Activated CD8-positive, alpha-beta T cell treated with anti-CD3 and anti-CD28 coated beads for 36 hours (primary cell): ENCODE measurements at places on chromosomes 5 and 9. TPM values are rescaled to one million over a fixed set of nuclear protein-coding genes. Genes with fewer than 3 reads are reported as not detected.

PTTG1 gene
- 132 TPM for total RNA-seq

DNA sequence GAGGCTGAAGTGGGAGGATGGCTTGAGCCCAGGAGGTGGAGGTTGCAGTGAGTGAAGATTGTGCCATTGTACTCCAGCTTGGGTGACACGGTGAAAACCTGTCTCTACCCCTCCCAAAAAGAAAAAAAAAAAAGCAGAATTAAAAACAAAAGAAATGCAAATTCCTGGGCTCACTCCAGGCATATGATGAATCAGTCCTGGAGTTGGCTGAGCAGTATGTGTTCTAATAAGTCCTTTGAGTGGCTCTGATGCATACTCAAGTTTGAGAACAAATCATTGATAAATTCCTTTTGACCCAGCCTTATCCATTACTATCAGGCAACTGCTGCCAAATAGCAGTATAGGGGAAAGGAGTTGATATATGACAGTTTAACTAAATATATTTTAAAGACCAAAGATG, 28.3 kb downstream of the UHRF2 start:
- H3K27ac ChIP-seq, result no peak overlapping the region
- H3K4me1 ChIP-seq, result peaks cover 58% of the 10 kb centered on the region
- peaks cover 48% of the 10 kb centered on the region for H3K36me3 ChIP-seq
- no peaks in the 10 kb centered on the region for H3K27me3 ChIP-seq

PCDHA3 gene
- not detected for total RNA-seq

- H3K27me3 ChIP-seq, result peaks cover 15% of the 10 kb centered on the region
- H3K36me3 ChIP-seq, result no peaks in the 10 kb centered on the region
- DNase-seq, result no peak
- H3K4me1 ChIP-seq, result peaks cover 10% of the 10 kb centered on the region
Observed at GRCh38 chr5:159765135-159765433, 151.2 kb upstream of the ADRA1B start.

GRCh38 chr9:95989297-95989696, 113.8 kb downstream of the ERCC6L2 start:
- no peak overlapping the region for H3K27ac ChIP-seq
- no peak overlapping the region for H3K4me3 ChIP-seq
- peaks cover 21% of the 10 kb centered on the region for H3K4me1 ChIP-seq
- H3K36me3 ChIP-seq, result peaks cover 47% of the 10 kb centered on the region
- H3K27me3 ChIP-seq, result no peaks in the 10 kb centered on the region

- no peak overlapping the region for H3K27ac ChIP-seq
- H3K4me1 ChIP-seq, result no peaks in the 10 kb centered on the region
- H3K36me3 ChIP-seq, result peaks cover 8% of the 10 kb centered on the region
- no peak for DNase-seq
- H3K27me3 ChIP-seq, result no peaks in the 10 kb centered on the region
Observed at GRCh38 chr5:139022528-139022927, 147.4 kb upstream of the LRRTM2 start.

IFNA21 gene
- not detected for total RNA-seq

EIF4E1B gene
- total RNA-seq, result not detected

SPOCK1 gene
- total RNA-seq, result not detected

DNA sequence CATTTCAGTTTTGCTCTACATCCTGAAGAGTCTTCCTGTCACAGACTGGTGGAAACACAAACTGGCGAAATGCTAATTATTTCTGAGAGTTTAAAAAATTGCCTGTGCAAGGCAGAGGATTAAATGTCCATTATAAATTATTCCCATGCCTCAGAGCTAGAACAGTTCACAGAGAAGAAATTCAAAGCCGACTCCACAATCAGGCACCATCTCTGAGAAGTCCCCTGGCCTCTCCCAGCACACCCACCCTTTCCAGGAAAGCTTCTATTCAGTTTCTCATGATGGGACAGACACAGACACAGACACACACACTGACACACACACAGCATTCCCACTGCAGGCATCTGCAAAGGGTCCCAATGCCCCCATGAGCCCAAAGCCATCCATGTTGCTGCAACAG, 253.1 kb downstream of the DENND1A start:
- peaks cover 21% of the 10 kb centered on the region for H3K4me1 ChIP-seq
- H3K27me3 ChIP-seq, result no peaks in the 10 kb centered on the region
- peaks cover 42% of the 10 kb centered on the region for H3K36me3 ChIP-seq
- no peak overlapping the region for H3K4me3 ChIP-seq
- no peak for DNase-seq

DNA sequence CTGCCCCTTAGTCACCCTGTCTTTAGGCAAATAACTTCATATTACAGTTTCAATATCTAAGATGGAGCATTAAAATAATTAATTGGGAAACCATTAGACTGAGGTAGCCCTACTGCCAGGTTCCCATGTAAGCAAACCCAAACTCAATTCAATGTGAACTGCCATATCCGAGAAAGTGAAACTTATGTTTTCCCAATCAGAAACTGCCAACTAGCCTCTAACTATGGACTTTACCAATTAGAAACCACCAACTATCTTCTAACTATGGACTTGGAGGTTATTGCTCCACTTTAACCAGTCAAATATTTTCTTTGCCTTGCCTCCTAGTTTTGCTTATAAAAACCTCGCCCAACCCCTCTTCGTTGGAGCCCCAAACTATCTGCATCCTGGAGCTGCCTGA, 218.5 kb downstream of the ENC1 start:
- H3K36me3 ChIP-seq, result no peaks in the 10 kb centered on the region
- no peak overlapping the region for H3K4me3 ChIP-seq
- DNase-seq, result no peak
- H3K4me1 ChIP-seq, result no peaks in the 10 kb centered on the region

DNA sequence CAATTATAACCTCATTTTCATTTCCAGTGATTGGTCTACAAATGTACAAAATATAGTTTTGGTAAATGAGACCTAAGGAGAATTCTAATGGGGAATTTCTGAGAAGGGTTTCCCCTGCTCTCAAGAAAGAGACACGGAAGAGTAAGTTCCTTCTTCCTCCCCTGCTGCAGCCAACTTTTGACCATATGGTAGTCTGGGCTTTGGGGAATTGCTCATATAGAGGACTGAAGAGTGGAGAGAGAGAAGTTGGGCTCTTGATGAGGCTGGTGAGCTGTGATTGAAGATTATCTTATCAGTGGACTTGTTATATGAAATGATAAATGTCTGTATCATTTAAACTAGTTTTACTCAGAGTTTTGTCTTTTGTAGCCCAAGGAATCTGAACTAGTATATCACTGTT, 4.3 kb upstream of the LNPEP start:
- peaks cover 49% of the 10 kb centered on the region for H3K4me1 ChIP-seq
- no peaks in the 10 kb centered on the region for H3K27me3 ChIP-seq
- DNase-seq, result no peak
- H3K27ac ChIP-seq, result peak overlapping the region; percentile 70
- H3K36me3 ChIP-seq, result peaks cover 13% of the 10 kb centered on the region

GRCh38 chr9:19922476-19923118, 133.8 kb upstream of the SLC24A2 start:
- peaks cover 21% of the 10 kb centered on the region for H3K27me3 ChIP-seq
- no peak for DNase-seq
- H3K36me3 ChIP-seq, result no peaks in the 10 kb centered on the region
- no peak overlapping the region for H3K27ac ChIP-seq
- peaks cover 10% of the 10 kb centered on the region for H3K4me1 ChIP-seq

WDR31 gene
- 1.4 TPM for total RNA-seq

- H3K4me1 ChIP-seq, result peaks cover 30% of the 10 kb centered on the region
- no peaks in the 10 kb centered on the region for H3K36me3 ChIP-seq
- no peak overlapping the region for H3K4me3 ChIP-seq
- no peak overlapping the region for H3K27ac ChIP-seq
- peaks cover 37% of the 10 kb centered on the region for H3K27me3 ChIP-seq
Observed at GRCh38 chr5:124744170-124744971, 2.1 kb downstream of the ZNF608 start.

DNA sequence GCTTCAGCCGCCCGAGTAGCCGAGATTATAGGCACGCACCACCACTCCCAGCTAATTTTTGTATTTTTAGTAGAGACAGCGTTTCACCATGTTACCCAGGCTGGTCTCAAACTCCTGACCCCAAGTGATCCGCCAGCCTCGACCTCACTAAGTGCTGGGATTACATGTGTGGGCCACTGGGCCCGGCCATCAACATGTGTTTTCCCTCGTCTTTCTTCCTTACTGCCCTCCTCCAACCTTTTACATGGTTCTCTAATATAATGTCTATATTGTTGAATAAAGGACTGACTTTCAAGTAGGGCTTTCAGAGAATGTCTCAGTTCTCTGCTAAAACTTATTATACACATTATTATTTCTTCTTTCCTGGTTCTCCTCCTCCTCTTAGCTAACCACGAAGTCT, 21.3 kb upstream of the PCAT7 start:
- H3K4me3 ChIP-seq, result no peak overlapping the region
- H3K27me3 ChIP-seq, result peaks cover 10% of the 10 kb centered on the region
- no peak overlapping the region for H3K27ac ChIP-seq
- H3K36me3 ChIP-seq, result no peaks in the 10 kb centered on the region

CDC14B gene
- total RNA-seq, result 0.27 TPM

LYSMD3 gene
- 14.2 TPM for total RNA-seq

- no peaks in the 10 kb centered on the region for H3K4me1 ChIP-seq
- H3K27me3 ChIP-seq, result no peaks in the 10 kb centered on the region
- H3K4me3 ChIP-seq, result no peak overlapping the region
- H3K36me3 ChIP-seq, result no peaks in the 10 kb centered on the region
Observed at GRCh38 chr9:26331223-26331622, 561.4 kb downstream of the CAAP1 start.

GRCh38 chr9:133340916-133341315, 4.9 kb upstream of the SURF6 start:
- peak overlapping the region; percentile 78 for H3K27ac ChIP-seq
- H3K4me1 ChIP-seq, result peaks cover 36% of the 10 kb centered on the region
- no peak for DNase-seq
- H3K27me3 ChIP-seq, result no peaks in the 10 kb centered on the region

DNA sequence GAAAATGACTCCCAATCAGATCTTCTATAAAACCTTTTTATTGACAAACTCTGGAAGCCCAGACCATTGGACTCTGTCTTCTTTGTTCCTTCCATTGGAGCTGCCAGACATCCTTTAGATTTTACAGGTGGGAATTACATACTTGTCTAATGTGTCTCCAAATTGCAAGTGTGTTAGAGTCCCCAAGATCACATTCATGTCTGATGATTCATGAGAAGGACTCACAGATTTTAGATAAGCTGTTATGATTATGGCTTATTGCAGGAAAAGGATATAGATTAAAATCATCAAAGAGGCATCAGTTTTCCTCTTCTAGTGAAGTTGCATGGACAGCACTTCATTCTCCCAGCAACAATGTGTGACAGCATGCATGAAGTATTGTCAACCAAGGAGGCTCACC, 70.4 kb downstream of the MUSK start:
- no peak overlapping the region for H3K4me3 ChIP-seq
- H3K27me3 ChIP-seq, result no peaks in the 10 kb centered on the region
- no peaks in the 10 kb centered on the region for H3K36me3 ChIP-seq
- no peak overlapping the region for H3K27ac ChIP-seq

DNA sequence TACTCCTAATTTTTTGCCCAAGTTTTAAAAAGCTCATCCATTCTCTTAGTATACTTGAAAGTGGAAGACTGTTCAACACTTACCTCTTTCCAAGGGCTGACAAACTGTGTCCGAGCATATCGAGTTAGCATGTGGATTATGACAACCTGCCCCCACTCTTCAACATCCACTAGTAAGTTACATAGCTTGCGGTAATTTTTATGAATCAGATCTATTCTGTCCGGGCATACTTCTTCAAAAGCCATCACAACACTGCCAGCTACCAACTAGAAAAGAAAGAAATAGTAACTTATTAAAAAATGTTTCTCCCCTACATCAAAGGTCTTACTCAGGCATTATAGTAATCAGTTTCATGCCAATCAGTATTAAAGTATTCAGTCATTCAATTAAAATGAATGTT, 78.5 kb downstream of the AP3B1 start:
- no peak overlapping the region for H3K4me3 ChIP-seq
- H3K4me1 ChIP-seq, result no peaks in the 10 kb centered on the region
- H3K36me3 ChIP-seq, result peaks cover 17% of the 10 kb centered on the region
- no peak overlapping the region for H3K27ac ChIP-seq

DNA sequence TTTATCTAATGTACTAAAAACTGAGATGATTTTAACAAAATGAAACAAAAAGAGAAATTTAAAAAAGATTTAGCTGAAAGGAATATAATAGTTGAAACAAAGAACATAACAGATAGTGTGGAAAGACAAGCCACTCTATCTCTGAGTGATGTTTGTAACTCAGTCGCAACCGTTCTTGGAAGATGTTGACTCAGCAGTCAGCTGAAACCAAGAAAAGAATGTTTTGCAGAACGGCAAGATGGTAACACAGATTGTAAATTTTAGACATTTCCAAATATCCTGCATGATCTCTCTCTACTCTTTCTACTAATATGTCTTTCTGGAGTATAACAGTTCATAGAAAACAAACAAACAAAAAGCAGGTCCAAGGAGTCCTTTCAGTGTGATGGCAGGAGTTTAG, 746.1 kb upstream of the CDH6 start:
- H3K27me3 ChIP-seq, result no peaks in the 10 kb centered on the region
- H3K4me1 ChIP-seq, result no peaks in the 10 kb centered on the region
- H3K27ac ChIP-seq, result no peak overlapping the region
- H3K36me3 ChIP-seq, result no peaks in the 10 kb centered on the region

GARIN3 gene
- 1.1 TPM for total RNA-seq

DMGDH gene
- 0.45 TPM for total RNA-seq

SLC6A19 gene
- total RNA-seq, result not detected

ANKRD34B gene
- not detected for total RNA-seq

DNA sequence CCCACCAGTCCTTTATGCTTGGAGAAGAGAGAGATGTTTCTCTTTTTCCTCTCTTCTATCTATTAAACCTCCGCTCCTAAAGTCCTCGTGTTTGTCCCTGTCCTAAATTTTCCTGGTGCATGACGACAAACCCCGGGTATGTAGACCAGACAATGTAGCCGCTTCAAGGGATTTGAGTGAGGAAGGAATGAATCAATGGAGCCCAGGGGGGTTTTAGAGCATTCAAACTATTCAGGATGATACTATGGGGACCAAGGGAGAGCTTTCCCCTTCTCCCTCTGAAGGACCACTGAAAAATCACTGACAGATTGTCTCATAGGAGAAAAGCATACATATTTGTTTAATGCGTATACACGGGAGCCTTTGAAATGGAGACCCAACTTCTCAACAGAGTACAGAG, 18.4 kb downstream of the CEL start:
- no peaks in the 10 kb centered on the region for H3K4me1 ChIP-seq
- H3K4me3 ChIP-seq, result no peak overlapping the region
- H3K27ac ChIP-seq, result no peak overlapping the region
- H3K27me3 ChIP-seq, result no peaks in the 10 kb centered on the region
- DNase-seq, result no peak

HCN1 gene
- not detected for total RNA-seq

GRCh38 chr9:86022687-86023266, 76.6 kb downstream of the GOLM1 start:
- H3K4me1 ChIP-seq, result peaks cover 23% of the 10 kb centered on the region
- peak; percentile 49 for DNase-seq
- no peaks in the 10 kb centered on the region for H3K27me3 ChIP-seq
- H3K36me3 ChIP-seq, result peaks cover 56% of the 10 kb centered on the region
- peak overlapping the region; percentile 83 for H3K27ac ChIP-seq
- H3K4me3 ChIP-seq, result no peak overlapping the region

- H3K4me1 ChIP-seq, result peaks cover 4% of the 10 kb centered on the region
- no peaks in the 10 kb centered on the region for H3K36me3 ChIP-seq
- peaks cover 33% of the 10 kb centered on the region for H3K27me3 ChIP-seq
- H3K27ac ChIP-seq, result no peak overlapping the region
Observed at GRCh38 chr5:115465431-115465830, 79.1 kb downstream of the FEM1C start.

- H3K4me1 ChIP-seq, result no peaks in the 10 kb centered on the region
- no peak overlapping the region for H3K27ac ChIP-seq
- no peak overlapping the region for H3K4me3 ChIP-seq
- no peaks in the 10 kb centered on the region for H3K27me3 ChIP-seq
- no peak for DNase-seq
- no peaks in the 10 kb centered on the region for H3K36me3 ChIP-seq
Observed at GRCh38 chr5:167937635-167937998, 353.8 kb upstream of the WWC1 start.

SPINK13 gene
- total RNA-seq, result not detected
